Muscle of arm (tissue), 14 donors: ENCODE measurements at places on chromosomes 6 and 20.

DNA sequence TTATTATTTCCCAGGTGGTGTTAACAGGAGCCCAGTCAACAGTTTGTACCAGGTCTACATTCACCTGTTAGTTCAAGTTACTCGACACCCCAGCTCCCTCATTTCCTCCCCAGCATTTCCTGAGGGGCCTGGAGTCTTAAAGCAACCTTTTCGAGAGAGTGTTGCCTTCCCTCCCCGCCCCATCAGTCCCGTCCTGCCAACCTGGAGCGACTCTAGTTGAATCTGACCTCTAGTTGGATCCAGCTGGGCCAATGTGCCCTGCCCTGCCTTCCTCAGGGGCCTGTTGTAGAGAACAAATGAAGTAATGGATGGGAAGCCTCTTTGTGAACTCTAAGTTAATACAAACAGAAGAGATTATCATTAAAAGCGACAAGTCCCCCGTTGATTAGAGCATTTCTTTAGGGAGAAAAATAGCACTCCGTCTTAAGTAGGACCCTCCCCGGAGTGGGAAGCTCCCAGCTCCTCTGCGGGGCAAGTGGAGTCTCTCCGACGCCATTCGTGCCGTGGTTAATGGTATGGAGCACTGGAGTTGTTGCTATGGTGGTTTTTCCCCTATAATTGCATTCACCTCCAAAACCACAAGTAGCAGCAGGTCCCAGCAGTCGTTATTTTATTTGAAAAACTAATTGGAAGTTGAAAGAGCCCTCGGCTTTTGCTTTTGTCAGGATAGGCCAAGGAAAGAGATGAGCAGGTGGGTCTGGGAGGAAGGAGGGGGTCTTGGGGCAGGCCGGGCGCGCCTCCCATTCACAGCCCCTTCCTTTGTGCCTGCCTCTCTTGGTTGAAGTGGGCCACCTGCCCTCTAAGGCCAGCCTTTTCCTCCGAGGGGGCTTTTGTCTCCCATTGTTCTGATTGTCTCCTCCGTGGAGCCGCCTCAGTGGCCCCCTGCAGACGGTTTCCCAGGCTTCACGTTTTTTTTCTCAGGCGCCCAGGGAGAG, 16.1 kb downstream of the GHRH start:
- DNase-seq, result no peak

DNA sequence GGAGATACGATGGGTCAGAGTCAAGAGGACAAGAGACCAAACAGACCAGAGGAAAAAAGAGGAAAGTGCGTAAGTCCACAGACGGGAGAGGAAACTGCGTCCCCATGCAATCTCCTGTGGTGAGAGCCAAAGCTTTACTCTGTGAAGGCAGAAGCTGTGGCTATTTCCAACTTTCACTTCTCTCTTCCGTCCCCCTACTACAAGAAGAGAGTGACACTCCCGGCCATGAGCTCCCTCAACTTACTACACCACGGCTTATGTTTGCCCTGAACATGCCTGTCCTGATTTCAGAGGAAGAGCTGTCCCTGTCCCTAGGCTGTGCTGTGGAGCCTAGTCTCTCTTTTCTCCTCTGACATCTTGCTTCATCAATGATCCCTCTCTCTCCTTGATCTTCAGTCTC, 11.5 kb upstream of the SSR1 start:
- DNase-seq, result no peak

DNA sequence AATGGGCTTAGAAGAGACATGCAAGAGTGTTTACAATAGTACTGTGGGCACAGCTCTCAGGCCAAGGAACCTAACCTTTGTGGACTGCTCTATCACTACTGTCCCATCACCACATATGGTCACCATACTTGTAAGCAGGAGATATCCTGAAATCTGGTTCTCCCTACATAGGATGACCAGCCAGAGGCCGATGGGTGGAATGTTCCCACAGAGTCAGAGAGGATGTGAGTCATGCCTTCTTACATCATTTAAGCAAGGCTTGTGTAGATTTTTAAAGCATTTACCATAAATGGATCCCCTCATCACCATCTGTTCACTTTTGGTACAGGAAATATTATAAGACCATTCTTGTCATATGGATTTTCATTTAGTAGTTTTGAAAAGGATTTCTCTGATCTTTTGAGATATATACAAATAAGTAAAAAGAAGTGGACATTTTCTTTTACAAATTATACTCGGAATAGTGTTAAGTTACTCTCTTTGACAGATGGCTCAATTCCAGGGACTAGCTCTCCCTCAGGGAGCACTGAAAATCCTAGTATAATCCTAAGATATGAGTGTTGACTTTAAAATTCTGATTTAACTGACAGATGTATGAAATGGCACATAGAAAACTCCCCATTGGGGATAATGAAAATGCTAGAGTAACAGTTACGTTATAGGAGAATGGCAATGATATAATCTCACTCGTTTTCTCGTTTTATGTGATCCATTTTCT, 6.6 kb downstream of the HTR1B start:
- no peak for DNase-seq

DNA sequence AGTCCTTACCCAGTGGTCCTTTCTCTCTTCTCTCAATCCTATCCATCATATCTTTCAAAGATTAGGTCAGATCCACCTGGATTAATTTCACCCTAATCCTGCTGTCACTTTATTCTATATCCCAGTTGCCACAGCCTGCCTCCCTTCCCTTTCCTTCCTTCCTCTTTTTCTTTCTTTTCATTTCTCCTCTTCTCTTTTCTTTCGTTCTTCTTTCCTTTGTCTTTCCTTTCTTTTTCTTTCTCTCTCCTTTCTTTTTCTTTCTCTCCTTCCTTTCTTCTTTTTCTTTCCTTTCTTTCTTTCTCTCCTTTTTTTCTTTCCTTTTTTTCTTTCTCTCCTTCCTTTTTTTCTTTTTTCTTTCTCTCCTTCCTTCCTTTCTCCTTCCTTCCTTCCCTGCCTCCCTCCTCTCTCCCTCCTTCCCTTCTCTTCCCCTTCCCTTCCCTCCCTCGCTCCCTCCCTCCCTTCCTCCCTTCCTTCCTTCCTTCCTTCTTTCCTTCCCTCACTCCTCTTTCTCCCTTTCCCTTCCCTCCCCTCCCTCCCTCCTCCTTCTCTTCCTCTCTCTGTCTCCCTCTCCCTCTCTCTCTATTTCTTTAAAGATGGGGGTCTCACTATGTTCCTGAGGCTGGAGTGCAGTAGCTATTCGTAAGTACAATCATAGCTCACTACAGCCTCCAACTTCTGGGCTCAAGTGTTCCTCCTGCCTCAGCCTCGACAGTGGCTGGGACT, 15.1 kb upstream of the RPN2 start:
- no peak for DNase-seq

DNA sequence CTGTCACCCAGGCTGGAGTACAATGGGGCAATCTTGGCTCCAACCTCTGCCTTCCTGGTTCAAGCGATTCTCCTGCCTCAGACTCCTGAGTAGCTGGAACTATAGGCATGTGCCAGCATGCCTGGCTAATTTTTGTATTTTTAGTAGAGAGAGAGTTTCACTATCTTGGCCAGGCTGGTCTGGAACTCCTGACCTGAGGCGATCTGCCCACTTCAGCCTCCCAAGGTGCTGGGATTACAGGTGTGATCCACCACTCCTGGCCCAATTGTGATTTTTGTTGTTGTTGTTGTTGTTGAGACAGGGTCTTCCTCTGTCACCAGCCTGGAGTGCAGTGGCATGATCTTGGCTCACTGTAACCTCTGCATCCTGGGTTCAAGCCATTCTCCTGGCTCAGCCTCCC, 69.3 kb downstream of the CBFA2T2 start:
- DNase-seq, result no peak

DNA sequence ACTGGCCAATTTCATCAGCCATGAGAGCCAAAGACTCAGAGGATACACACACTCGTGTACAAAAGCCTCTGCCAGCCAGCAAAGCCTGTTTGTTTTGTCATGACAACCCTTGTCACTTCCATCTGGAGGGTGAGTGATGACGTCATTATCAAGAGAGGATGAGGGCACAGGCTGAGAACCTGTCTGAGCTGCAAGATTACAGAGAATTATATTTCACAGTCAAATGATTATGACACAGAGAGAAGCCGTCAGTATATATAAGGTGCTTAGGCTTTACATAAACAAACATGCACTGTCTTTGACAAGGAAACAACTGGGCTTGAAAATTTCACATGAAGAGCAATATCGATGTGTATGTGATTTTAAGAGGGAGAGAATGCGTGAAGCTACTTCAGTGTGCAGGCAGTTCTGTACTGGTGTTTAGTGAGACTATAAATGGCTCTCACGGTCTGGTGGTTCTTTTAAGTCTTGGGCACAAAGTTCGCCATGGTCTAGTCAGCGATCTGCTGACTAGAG, 36.5 kb upstream of the BCLAF1 start:
- no peak for DNase-seq

- DNase-seq, result no peak
Measured at GRCh38 chr6:123804787-123805540, 1.3 kb downstream of the NKAIN2 start.

DNA sequence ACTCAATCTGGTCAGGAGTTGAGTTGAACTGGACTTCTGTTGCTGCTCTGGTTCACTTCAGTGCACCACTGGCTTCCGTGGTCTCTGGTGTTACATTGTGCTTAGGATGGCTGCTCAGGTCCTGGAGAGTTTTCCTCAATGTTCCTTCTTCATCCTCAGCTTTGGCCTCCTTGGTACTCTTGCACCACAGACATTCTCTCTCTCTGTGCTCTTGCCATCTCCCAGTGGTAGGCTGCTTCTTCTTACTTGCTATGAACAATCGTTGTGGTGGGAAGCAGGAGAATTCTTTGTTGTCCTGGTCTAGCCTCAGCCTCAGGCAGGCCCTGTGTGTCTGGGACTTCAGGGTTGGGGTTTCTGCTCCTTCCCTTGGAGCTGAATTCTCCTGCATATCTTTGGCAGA, 14.5 kb upstream of the DUSP22 start:
- DNase-seq, result no peak
